ENCODE measurements at places on chromosomes 3 and 15.

DNA sequence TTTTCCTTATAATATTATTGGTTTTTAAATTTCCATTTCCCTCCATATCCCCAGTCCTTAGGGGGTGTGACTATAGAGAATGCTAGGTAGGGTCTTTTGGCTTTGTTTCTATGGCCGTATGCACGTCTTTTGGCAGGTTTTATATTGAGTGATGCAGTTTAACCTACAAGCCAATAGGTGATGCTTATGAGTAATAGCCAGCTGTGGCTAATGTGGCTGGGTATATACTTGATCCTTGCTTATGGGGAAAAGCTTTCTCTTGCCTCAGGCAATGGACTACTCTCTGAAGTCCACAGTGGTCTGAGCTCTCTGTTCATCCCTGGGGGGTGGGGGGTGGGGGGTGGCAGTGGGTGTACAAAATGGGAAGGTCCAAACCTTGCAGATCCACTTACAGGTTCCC lies 223.9 kb downstream of the MFSD1 start:
- DNase-seq: no peak

GRCh38 chr15:33678176-33678575 lies 290.1 kb upstream of the CHRM5 start:
- no peak for DNase-seq

- DNase-seq: no peak
Observed at GRCh38 chr15:85899927-85900326, 105.2 kb upstream of the KLHL25 start.

DNA sequence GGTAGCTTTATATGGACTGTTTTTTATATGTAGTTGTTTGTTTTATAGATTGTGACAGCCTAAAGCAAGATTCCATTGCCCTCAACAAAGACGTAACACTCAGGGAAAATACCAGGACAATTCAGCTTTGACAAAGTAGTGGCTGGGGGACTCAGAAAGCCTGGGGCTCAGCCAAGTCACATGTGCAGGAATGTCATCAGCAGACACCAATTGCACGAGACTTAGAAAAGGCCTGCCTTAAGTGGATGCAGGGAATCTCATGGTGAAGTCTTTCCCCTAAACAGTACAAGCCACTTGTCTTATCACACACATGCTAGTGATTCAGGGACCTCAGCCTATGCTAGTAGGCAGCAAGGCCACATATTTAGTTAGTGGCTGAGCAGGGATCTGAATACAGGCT lies 381.8 kb upstream of the THBS1 start:
- no peak for DNase-seq

GRCh38 chr15:85324202-85324601 lies 56.2 kb upstream of the AKAP13 start:
- DNase-seq: no peak

DNA sequence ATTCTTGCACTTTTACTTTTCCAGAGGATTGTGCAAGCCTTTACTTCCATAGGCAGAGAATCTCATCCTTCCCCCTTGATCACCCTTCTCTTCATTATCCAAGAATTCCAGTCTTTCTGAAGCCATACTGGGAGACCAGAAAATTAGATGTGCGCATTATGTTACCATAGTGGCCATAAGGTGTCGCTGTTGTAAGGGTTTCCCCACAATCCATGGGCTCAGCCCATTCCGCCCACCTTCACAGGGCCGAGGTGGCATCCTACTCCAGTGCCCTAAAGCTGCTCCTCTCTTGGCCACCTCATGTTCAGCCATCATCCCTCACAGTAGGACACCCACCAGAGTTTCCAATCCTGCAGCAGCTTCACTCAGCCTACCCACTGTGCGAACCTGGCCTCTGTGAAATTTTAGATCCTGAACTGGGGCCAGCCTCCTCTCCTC lies 35.0 kb downstream of the CTSH start:
- DNase-seq: no peak

DNA sequence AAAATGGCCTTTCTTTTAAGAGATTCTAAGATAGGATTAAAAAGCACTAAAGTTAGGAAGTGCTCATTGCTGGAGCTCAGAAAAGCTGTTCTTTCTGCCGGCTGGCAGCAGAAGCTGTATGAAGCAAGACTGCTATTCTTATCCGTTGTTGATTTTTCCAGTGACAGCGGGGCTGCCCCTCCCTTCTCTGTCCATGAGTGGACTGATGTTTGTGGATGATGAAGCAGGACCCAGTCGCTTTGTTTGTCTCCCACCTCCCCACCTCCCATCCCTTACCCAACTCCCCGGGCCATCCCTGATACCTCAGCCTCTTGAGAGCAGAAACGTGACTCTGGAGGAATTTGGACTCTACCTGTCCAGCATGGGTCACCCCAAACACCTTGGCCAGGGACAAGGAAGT lies 10.3 kb upstream of the MUSTN1 start:
- no peak for DNase-seq

- no peak for DNase-seq
Observed at GRCh38 chr3:46705751-46706552, 4.8 kb downstream of the TMIE start.

DNA sequence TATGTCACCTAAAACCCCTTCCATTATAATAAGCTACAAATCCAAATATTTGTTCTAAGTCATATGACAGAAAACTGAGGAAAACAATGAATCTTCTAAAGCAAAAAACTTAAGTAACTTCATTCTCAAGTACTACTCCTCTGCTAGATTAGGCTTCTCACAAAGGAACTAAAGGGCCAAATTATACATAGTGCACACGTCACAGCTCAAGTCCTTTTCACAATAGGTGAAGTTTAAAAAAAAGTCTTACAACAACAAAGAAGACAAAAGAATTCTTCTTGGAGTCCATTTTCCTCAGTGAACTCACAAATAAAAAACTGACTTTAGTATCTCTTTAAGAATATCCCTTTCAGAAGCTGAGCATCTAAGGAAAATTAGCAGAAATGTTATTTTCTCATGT lies 479.9 kb downstream of the MAGI1 start:
- no peak for DNase-seq

DNA sequence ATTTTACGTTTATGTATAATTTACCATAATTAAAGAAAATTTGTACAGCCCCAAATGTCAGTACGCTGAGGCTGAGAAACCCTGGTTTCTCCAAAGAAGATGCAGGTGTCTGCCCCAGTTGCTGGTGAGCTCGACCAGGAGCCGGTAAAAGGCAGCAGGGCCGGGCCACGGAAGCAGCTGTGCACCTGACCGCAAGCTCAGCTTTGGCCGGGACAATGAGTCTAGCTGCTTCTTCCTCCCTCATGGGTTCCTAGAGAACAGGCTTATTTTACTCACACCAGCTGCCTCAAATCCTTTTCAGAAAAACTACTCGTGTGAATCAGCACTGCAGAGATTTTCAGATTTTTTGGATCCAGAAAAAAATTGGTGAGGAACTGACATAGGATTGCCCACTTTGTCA lies 18.0 kb upstream of the ZXDC start:
- DNase-seq: no peak

GRCh38 chr15:56960116-56960515 lies 41.7 kb downstream of the TCF12 start:
- no peak for DNase-seq

GRCh38 chr15:85825719-85826118 lies 31.0 kb upstream of the KLHL25 start:
- no peak for DNase-seq

- no peak for DNase-seq
Observed at GRCh38 chr15:73001840-73002239, 50.4 kb upstream of the NEO1 start.

DNA sequence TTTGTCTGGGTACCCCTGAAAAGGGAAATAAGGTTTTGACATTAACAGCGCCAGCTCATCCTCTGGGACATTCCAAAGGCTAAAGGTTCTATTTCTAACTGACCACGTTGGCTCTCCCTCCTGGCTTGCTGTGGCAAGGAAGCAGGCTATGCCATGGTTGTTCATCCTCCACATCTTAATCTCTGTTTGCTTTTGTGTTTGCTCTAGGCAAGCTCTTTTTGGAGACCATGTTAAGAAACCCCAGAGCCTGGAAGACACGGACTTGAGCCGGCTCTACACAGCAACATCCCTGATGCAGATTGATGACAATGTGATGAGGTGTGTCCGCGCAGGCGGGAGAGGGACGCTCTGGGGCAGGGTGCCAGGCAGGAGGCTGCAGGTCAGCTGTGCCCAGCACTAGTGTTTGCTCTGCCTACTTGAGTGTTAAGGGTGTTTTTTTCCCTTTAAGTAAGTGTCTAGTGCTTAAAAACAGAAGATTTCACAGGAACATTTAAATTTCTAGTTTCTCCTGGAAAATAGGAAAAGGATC lies 33.3 kb downstream of the RLBP1 start:
- DNase-seq: no peak

- DNase-seq: no peak
Observed at GRCh38 chr3:178684881-178685590, 148.8 kb downstream of the KCNMB2 start.
